NCI-H1417 (cell line): ENCODE measurements at places on chromosomes 3 and 15.

DNA sequence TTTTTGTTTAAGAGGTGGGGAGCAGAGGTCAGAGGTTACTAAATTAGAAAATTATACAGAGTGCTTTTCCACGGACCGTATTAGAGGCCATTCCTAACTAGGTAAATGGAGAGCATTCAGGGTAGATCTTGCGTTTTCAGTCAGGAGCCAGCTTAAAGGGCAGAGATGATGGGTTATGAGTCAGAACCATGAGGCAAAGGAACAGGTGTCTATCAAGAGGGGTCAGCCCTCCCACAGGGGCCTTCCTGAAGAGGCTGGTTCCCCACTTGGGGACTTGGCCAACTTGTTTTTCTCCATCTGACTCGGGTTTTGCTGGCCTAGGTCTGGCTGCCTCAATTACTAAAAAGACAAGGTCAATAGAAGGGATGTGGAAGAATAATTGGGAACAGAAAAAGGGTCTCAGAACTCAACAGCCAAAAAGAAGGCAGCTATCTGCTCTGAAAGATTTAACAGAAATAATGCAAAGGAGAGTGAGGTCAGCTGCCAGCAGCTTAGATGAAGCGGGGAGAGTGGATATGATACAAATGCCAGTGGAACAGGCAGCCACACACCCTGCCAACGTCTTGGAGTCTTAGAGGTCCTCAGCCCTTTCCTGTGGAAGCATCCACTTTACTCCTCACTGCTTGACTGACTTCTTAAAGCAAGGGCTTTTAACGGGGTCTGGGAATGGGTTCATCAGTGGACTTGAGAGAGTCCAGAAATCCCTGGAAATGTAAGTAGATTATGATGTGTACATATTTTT is 17.6 kb downstream of the MTMR14 start:
- no peak for DNase-seq

DNA sequence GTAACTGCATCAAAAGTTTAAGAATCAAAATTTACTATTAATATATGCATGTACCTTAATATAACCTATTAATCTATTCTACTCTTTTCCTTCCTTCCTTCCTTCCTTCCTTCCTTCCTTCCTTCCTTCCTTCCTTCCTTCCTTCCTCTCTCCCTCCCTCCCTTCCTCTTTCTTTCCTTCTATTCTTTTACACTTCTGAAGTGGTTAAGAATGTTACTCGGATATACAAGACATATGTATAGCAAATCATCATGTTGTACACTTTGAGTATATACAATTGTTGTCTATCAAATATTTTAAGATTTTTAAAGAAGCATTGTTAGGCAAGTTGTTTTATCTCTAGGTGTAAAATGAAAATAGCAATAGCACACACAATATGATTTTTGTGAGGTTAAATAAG is 713.1 kb upstream of the NAALADL2 start:
- DNase-seq, result no peak

GRCh38 chr3:138348754-138349739 is 668 bp downstream of the MRAS start:
- DNase-seq, result peak; percentile 53

DNA sequence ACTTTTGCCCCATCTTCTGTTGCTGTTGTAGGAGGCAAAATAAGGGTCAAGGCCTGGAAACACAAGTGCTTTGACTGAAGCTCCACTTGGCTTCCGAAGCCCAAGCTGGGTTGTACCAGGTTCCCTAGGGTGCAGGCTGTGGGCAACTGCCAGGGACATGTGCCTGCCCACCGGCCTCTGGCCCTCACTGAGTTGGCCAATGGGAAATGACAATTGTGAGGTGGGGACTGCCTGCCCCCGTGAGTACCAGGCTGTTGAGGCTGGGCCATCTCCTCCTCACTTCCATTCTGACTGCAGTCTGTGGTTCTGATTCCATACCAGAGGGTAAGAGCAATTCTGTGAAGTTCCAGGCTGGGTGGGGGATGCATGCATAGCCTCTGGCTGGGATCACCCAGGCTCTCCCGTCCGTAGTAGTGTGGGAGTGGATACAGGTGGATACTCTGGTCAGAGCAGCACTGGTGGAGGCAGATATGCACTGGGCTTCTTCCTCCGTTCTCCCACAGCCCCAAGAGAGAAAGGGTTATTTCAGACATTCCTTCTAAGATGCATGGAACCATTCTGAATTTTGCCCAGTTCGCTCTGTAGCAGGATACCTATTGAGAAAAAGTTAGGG is at the start of gene ADIPOQ:
TSS of gene ADIPOQ (plus strand) at position 285 of the 613 bp plus-strand sequence. CDS start 10,349 bp downstream, outside the sequence.
- DNase-seq, result no peak

GRCh38 chr15:61687651-61688050 is 372.6 kb downstream of the VPS13C start:
- DNase-seq, result no peak

GRCh38 chr3:159910991-159911663 is 77.5 kb upstream of the IL12A start:
- no peak for DNase-seq

GRCh38 chr15:56471440-56472069 is 6.6 kb upstream of the MNS1 start:
- no peak for DNase-seq

- no peak for DNase-seq
Observed at GRCh38 chr15:40558952-40559742, 5.7 kb downstream of the CCDC32 start.

DNA sequence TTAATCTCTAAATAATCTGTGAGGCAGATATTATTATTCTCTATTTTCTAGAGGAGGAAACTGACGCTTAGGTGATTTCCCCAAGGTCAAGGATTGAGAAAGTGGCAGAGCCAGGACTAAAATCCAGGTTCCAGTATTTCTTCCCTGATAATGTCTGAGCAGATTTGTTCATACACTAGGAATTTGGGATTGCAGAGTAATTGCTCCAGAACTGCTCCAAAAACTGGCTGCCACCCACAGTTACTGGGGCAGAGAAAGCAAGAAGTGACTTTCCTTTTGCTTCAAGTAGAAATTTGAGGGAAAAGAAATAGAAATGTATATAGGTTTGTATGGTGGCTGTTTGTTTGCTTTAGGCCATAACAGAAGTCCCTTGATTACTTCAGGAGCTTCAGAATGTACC is 60.6 kb downstream of the SLC12A8 start:
- no peak for DNase-seq

DNA sequence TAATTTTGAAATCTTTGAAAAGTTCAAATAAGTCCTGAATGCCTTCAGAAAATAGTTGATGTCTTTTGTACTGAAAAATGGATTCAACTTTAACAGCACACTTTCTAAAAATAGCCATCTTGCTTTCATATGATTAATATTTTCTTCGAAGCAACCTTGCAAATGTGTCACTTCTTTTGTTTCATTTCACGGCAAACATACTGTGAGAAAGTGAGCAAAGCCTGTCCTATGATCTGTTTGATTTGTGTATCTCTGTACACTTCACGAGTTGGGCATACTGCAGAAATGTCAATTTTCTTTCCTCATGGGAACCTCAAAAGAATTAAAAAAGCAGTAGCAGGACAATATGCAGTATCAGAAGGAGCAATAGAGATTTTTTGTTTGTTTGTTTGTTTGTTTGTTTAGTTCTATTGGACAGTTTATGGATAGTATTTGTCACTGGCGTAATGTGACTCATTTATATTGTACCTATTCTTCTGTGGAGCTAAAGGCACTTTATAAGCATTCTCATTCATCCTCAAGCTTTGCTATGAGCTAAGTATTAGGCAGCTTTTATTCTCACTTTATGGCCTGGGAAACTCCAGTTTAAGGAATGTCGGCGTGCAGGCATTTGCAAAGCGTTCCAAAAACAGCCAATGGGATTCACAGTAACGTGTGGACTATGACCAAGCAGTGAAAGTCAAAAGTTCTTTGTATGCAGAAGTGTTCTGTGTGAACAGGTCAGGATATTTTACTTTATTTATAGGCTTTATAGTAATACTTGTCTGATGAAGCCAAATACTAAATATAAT is 572.0 kb downstream of the NAALADL2 start:
- DNase-seq, result no peak

DNA sequence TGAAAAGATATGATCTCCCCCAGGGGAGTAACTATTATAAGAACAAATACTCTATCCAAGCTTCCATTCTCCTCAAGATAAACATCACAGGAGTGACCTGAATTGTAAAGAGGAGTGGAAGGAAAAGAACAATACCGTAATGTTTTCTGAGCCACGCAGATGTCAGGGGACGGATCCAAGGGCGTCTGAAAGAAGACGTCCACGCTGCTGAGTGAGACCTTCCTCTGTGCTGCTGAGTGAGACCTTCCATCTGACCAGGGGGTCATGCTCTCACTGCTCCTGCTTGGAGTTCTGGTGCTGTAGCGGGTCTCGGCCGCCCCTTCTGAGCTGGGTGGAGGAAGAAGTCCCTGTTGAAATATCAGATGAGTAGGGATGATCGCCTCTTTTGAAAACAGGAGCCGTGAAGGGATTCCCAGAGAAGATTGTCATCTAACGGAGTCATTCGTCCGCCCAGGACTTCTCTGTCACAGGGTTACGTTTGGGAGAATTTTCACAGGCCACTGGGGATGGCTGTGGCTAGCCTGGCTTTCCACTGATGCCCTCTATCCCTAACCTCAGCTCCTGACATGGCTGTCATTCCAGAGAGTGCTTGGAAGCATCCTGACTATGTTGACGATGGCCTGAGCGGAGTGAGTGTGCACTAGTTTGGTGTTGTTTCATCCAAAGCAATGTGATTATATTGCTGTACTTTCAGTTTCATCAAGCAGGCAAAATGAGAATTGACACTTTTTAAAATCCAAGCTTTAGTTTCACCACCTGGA is 184.9 kb downstream of the APBA2 start:
- DNase-seq, result peak; percentile 23

- DNase-seq, result no peak
Observed at GRCh38 chr15:75181780-75182179, 19.9 kb upstream of the C15orf39 start.

DNA sequence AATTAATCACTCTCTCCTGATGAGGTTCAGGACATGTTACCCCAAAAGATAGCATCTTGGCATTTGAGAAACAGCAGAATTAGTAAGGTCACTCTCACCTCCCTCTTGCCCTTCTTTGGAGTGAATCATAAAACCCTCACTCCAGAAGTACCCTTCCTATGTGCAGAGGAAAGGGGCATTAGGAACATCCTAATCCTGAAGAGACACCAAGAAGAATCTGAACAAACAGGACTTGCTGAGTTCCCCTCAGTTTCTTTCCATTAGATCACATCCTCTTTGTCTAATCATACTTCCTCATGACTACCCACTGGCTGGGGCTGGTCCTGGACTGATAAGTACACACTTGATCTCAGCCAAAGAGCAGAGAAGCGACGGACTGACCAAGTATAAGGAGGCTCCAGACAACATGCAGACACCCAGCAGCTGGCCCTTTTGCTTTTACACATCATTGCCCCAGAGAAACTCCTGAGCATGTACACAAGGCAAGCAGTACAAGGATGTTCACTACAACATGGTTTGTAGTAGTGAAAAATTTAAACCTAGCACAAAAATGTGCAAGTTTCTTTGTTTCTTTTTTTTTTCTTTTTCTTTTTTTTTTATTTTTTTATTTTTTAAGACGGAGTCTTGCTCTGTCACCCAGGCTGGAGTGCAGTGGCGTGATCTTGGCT is 15.0 kb upstream of the TM6SF1 start:
- no peak for DNase-seq

DNA sequence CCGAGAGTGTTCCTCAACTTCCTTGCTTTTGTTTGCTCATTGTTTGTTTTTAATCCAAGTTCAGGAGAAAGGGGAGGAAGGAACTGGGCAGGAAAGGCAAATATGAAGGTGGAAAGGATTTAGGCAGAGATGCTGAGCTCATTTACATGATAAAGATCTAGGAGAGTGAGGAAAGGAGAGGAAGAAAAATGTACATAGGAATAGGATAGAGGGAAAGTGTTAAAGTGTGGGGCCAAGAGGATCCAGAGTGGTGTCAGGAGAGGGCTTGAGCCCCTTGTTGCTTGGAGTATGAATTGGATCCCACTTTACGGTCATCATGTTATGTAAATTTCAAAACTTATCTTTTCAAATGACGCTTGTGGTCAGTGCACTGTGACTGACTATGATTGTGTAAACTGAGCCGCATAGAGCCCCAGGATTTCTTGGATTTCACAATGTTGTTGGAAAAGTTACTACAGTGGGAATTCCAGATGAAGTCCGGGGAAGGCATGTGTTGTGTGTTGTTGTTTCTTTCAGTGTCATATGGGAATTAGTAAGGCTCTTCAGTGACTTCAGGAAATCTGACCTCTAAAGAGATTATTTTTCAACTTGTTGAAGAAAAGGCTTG is 15.0 kb upstream of the PLD1 start:
- peak; percentile 38 for DNase-seq

- DNase-seq, result no peak
Observed at GRCh38 chr3:152327203-152327602, 58.5 kb downstream of the MBNL1 start.

- peak; percentile 5 for DNase-seq
Observed at GRCh38 chr3:126672741-126673140, 17.8 kb upstream of the TXNRD3 start.

DNA sequence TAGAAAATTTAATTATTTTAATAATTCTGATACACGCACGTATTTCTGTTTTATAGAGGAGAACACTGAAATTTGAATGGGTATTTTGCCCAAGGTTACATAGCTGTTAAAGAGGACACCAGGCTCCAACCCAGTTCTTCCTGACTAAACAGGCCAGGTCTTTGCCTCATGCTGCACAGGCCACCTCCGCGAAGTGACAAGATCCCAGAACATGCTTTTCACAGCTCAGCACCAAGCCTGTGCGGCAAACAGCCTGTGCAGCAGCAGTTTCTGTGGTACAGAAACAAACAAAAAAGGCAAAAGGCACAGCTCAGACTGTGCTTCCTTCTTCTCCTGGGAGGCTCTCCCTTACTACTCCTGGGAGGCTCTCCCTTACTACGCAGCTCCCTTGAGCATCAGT is 6.5 kb downstream of the FOXL2 start:
- DNase-seq, result no peak

DNA sequence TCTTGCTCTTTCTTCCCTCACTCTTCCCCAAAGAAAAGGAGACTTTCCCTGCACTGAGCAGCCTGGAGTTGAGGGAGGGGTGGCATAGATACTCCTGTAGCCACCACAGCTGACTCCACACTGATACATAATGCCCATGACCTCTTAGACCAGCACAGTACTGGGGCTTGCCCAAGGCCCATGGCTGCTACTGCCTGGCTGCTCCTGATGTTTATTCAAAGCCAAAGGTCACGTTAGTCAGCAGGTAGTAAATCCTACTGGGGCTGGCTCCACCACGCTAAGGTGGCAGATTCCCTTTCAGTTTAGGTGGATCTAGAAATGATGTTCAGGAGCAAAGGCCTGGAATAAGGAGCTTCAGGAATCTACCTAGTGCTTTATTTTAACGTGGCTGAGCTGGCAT is 212.7 kb downstream of the C3orf38 start:
- DNase-seq, result no peak

DNA sequence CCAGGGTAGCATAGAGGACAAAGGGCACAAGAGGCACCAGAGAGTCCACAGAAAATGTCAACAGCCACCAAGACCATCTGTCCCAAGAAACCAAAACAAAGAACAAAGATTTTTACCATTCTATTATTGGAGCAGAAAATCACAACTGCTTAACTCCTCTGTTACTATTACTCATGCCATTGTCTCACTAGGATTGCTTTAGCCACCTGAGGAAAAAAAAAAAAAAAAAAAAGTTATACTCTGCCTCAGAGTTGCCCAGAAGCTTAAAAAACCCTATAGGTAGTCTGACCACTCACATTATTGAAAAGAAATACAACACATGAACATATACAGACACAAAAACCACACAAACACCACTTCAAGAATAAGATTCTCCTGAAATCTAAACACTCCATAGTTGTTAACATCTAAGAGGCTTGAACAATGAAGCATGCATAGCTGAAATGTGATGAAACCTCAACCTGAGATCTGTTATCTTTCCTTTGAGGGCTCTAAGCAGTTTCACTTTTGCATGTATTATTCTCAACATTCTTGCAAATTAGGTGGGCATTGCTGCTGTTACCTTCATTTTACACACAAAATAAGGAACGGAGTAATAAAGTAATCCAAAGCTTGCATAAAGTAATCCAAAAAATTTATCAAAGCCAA is 85.4 kb downstream of the IGSF11 start:
- no peak for DNase-seq
